ENCODE measurements at places on chromosomes 7 and 10.

DNA sequence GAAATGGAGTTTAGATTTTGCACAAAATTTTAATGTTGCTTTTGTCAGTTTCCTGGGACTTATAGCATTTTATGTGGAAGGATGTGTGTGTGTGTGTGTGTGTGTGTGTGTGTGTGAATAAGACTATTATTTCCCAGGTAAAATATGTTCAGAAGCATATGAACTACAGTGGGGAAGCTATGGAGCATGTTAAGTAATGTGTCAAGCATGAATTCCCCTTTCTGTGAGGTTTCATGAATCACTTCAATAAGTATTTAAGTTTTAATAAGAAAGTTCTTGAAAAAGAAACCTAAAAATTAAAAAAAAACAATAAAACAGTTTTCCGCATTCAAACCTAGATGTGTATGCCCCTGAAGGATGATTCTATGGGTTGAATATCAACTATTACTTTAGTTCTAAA is 693 bp downstream of the CREB5 start:
- DNase-seq: no peak

DNA sequence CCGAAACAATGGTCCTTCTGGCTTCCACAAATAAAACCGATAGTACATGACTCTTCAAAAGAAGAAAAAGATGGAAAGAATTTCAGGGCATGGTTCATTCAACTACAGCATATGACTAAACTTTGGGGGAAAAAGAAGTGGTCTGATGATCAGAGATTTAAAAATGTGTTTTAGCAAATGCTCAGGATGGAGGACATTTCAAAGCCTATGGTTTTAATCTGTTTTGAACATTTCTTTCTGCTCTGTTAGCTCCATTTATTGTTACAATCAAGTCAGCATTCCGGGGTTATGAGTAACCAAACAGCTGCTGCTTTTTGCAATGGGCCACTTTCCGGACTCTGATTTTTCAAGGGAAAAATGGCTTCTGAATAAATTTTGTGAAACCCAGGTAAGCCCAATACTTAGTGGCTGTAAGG is 142.4 kb downstream of the CUBN start:
- no peak for DNase-seq

- DNase-seq: no peak
Observed at GRCh38 chr10:61487506-61487905, 34.3 kb upstream of the TMEM26 start.

DNA sequence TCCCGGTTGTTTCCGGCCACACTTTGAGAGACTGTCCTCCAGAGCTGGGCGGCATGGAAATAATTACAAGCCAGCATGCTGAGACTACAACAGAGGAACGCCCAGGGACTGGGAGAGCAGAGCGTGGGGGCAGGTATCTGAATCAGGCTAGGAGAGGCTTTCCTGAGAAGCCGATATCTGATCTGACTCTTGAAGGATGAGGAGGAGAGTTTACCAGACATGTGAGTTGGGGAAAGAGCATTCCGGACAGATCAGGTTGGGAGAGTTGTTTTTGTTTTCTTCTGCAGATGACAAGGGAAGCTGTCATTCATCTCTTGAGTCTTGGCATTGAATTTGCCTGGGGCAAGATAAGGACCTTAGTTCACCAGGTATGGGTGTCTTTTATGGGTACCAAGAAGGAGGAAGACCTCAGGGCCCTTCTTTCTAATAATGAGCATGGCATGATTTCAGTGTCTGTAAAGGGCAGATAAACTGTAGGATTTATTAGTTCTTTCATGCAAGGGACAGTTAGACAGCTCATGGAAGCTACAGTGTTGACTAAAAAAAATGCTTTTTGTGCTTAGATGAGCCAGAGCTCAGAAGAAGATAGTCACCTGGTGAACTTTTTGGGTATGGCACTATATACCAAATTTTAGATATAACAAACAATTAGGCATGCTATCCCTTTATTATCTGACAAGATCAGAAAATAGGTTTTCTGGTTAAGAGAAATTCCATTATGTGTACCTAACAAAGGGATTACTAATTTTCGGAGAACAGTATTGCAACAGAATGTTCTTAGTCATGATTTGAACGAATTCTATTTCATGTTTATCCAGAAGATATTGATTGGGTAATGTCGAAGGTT is 36.2 kb downstream of the WBP1L start:
- no peak for DNase-seq

GRCh38 chr7:98368716-98369115 is 32.2 kb downstream of the BAIAP2L1 start:
- no peak for DNase-seq

GRCh38 chr10:113880236-113880635 is 25.8 kb downstream of the NHLRC2 start:
- DNase-seq: no peak

DNA sequence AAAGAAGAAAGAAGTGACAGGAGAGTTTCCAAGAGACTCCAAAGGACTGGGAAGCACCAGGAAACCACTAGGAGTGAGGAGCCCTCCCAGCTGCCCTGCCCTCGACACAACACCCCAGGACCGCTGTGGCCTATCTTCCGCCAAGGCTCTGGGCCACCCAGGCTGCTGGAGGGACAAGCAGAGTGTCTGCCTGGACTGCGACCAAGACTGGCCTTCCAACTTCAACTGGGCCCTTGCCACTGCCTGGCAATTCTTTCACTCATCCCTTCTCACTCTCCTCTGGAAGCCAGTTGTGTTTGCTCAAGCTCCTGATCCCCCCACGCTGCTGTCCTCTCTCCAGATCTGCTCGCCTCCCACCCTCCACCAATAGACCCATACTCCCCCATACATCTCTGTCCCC is 10.2 kb downstream of the KIAA1549 start:
- no peak for DNase-seq

- no peak for DNase-seq
Observed at GRCh38 chr10:132687181-132687892, 98.6 kb downstream of the NKX6-2 start.

DNA sequence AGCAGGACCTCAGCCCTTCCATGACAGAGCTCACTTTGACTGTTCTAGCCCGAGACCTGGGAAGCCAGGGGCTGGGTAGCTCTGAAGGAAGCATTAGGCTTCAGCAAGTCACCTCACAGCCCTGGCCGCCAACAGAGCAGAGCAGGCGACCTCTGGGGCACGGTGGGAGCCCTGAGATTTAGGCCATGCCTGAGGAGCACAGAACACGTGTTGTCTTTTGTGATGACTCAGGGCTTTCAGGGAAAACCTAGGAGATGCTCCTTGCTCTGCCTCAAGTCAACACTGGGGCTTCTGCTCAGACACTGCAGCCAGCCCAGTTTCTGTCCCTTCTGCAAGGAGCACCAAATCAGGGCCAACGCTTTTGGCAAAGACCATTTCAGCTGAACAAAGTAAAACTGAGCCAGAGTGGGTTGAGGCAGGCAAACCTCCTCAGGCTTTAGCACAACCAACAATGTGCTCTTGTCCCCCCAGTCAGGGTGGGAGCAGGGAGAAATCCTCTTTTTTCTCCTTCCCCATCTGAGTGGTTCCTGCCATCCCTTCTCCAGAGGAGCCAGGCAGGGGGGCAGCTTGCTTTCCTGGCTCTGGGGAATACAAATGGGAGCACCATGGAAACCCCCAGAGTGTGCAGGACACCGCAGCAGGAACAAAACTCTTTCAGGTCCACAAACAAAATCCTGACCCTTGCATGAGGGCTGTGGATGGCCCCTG is 14.4 kb downstream of the CAMK2G start:
- no peak for DNase-seq

DNA sequence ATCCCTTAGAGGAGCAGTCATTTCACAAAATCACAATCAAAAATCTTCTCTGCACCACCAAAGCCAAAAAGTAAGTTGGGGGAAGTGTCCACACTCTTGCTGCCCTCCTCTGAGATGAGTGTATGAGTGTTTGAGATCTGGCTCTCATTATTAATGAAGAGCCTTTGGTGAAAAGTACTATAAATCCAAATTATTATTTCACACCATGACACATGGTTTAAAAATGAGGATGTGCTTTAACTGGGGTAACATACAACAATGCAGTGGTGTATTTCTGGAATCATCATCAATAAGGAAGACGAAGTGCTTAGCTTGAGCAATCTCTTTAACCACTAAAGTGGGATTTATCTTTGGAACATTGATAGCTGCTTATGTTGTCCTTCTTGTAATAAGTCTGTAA is 114.2 kb upstream of the ADAM12 start:
- no peak for DNase-seq

DNA sequence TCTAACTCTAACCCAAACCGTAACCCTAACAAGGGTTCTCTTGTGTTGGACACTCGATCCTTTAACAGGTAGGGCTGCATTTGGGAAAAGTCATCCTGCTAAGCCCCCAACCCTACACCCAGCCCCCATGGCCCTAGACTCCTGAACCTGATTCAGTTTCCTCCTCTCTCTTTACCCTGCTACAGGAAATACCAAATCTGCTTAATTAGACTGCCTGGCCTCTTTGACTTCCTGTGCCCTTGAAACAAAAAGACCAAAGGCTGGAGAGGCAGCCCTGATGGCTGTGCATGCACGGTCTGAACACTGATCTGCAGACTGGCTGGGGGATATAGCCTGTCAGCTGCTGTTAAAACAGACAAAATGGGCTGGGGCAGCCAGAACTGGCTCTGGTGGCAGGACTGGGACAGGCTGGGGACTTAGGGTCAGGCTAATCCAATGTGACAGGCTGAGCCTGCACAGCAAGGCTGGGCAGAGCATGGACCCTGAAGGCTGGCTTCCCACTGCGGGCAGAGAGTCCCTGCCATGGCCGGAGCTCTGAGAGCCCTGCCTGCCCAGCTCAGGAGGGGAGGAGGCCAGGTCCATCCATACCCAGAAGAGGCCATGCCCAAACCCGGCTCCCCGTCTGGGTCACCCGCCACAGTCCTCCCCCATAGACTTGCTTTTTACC is 51.0 kb upstream of the MSMB start:
- DNase-seq: no peak

DNA sequence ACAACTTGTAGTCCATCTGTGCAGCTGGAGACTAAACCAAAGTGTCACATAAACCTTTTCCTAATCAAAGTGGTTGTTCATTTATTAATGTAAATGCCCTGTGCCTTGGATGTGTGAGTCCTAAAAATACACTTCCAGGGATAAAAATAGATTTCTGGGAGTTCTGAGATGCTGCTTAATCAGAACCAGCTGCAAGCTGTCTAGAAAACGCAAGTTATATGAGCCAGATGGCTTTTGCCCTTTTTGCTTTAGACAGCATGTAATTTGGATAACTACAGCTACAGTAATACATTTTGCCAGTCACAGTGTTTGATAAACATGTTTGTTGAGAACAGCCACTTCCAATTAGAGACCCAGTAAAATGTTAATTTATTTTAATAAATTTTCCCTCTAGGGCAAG is 185.1 kb upstream of the PRPS1L1 start:
- DNase-seq: no peak

DNA sequence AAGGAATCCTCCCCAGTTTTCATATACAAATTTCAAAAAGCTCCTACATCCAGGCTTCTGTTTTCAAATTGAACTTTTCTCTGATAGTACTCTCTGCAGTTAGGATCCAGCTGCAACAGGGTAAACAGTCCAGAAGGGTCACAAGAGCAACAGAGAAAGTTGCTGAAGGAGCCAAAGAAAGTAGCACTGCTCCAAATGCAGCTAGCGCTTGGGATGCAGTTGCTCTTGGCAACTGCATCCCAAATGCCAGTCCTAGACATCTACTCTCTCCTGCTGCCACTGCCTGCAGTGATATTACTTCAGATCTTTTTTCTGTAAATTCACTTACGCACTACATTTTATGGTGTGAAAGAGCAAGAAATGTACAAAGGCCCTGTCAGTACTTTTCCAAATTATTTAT is 14.6 kb downstream of the GPR37 start:
- no peak for DNase-seq

DNA sequence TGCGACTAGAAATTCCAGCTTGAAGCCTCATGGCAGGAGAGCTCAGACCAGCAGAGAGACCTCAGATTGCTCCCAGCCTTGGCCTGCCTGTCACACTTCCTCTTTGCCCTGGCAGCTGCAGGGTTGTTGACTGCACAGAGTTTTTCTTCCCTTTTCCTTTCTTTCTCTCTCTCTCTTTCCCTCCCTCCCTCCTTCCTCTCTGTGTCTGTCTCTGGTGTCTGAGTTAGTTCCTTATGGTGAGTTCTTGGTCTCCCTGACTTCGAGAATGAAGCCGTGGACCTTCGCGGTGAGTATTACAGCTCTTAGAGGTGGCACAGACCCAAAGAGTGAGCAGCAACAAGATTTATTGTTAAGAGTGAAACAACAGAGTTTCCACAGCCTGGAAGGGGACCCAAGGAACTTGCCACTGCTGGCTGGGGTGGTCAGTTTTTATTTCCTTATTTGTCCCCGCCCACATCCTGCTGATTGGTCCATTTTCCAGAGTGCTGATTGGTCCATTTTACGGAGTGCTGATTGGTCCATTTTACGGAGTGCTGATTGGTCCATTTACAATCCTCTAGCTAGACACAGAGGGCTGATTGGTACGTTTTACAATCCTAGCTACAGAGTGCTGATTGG is 266.3 kb downstream of the RPS24 start:
- no peak for DNase-seq

GRCh38 chr10:72461085-72461484 is 106.4 kb upstream of the DNAJB12 start:
- DNase-seq: no peak

- DNase-seq: no peak
Observed at GRCh38 chr7:12911053-12911452, 223.6 kb downstream of the ARL4A start.

DNA sequence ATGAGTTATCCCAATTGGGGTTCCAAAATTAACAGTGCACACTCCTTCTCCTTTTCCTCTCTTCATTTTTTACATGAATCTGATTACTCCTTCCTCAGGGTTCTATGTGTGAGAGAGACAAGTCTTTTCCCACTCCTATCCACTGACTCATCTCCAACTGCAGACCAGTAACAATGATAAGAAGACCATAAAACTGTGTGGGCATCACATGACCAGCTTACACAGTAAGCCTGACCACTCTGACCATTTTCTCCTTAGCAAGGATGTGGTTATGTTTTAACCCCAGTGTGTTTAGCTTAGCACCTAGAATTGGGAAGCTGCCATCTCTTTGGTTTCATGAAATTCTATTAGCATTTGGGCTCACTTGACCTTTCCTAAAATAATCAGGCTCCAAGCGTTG is 145.0 kb upstream of the CALCR start:
- DNase-seq: no peak

DNA sequence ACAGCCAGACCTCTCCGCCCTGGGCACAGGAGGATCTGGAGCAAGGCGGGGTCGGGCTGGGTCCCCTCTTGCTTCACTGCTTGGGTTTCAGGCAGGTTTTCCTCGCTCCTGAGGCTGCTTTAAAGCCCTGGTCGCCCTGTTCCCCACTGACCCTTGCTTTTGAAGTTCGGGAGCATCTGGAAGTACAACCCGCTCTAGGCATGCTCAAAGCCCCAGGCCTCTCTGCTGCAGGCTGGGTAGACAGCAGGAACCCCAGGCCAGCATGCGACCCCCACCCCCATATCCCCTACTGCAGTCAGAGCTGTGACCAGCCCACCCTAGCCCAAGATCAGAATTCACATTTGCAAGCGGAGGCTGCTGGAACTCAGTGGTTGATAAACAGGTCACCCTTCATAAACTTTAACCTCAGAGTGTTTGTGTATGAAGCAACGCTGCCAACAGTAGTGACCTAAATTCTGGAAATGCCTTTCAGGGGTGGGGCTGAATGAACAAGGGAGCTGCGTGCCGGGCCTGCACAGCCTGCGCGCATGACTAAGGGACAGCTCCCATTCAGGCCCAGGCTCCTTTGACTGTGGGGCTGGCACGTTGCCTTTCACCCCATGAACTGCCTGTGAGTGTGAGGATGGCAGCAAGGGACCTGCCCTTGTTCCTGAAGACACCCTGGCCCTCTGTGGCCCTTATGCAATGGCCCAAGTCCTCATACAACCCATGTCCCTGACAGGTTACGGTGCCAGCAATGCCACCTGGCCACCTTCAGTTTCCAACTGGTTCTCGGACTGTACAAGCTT is 52.5 kb downstream of the PROSER2 start:
- DNase-seq: no peak
